CD4-positive, CD25-positive, alpha-beta regulatory T cell (primary cell): ENCODE measurements at places on chromosomes 7 and 10.

GRCh38 chr7:130823060-130823459 lies 89.1 kb upstream of the KLF14 start:
- DNase-seq: no peak

DNA sequence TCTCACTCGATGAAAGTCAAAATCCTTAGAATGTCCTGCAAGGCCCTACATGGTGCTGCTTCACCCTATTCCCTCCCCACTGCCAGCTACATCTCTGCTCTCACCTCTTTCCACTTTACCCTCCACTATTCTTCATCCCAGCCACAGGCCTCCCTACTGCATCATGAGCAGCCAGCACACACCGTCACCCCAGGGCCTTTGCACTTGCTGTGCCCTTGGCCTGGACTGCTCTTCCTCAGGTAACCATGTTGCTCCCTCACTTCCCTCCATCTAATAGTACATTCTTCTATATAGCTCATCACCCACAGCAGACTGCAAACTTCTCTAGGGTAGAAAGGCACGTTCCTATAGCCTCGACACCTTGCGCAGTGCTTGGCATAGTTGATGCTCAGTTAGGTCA lies 167.7 kb downstream of the SH3PXD2A start:
- no peak for DNase-seq

DNA sequence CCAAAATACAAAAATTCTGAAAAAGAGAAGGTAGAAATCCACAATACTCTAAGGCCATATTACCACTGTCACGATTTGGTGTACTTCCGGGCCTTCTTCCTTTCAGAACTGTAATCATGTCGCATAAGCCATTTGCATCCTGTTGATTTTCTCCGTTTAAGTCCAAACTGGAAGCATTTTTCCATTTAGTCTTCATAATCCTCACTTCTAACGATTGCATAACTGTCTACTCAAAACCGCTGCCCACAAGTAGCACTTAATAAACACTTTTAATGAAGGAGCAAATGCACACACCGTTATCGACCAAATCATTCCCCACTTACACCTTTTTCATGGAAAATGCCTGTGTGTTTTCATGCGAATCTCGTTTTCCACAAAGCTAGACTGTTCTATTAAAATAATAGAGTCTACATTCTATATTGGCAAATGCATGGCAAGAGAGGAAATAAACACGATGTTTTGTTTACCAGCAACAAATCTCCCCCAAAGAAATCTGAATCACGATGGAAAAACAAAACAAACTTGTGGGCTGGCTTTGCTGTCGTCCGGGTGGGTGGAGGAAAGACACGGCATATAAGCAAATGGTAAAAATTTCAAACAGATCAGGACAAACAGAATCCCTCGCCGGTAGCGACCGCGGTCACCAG lies 1.0 kb downstream of the ATE1 start:
- peak; percentile 34 for DNase-seq

GRCh38 chr7:107269790-107270189 lies 101.0 kb downstream of the HBP1 start:
- DNase-seq: no peak

DNA sequence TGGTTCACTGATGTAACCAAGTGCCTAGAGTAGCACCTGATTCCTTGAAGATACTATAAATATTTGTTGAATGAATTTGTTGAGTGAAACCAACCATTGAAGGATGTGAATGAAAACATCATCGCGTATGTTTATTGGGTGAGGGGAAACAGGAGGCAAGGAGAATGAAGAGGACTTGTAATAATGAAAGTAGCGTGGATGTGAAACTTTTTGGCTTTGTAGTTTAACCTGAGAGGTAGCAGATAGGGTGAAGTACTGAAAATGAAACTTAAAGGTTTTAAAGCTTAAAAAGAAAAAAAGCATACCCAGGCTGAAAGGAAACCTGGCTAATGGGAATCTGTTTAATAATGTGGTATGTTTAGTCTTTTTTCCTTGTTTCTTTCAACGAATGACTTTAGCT lies 5.2 kb downstream of the CCNY start:
- DNase-seq: peak; percentile 50

GRCh38 chr10:74011770-74012169 lies 13.9 kb downstream of the VCL start:
- DNase-seq: no peak

DNA sequence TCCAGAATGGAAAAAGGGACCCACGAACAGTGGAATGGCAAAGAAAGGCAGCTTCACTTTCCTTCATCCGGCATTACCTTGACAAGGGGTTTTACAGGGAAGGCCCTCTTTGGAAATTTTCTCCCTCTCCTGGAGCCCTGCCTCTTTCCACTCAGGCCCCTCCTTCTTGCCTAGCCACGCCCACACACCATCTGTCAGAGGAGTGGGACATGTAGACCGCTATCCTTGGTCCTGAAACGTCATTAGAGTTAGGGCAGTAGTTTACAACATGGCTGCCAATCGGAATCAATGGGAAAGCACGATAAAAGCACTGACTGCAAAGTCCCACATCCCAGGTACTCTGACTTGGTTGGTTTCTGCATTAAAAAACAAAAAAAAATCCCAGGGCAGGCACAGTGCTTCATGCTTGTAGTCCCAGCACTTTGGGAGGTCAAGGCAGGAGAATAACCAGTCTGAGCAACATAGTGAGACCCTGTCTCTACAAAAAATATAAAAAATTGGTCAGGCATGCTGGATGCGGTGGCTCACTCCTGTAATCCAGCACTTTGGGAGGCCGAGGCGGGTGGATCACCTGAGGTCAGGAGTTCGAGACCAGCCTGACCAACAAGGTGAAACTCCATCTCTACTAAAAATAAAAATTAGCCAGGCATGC lies 96.4 kb downstream of the MARCHF5 start:
- DNase-seq: no peak

DNA sequence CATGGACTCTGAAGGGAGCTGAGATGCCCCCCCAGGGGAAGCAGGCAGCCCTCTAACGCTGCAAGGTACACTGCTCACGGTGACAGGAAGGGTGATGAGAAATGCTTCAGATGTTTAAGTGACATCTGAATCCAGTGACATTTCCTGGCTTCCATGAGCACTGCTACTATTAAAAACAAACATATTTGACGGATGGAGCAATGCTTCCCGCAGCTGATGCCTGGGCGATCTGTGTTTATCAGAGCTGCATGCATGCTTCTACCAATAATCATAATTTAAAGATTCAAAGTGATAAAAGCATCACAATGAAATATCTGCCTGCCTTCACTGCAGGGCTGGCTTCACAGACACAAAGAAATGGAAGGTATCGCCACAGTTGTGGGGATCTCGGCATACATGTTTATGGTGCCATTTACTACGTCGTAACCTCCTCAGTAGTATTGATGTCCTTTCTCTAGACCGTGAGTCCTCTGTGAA lies 66.1 kb upstream of the AOAH start:
- DNase-seq: no peak

DNA sequence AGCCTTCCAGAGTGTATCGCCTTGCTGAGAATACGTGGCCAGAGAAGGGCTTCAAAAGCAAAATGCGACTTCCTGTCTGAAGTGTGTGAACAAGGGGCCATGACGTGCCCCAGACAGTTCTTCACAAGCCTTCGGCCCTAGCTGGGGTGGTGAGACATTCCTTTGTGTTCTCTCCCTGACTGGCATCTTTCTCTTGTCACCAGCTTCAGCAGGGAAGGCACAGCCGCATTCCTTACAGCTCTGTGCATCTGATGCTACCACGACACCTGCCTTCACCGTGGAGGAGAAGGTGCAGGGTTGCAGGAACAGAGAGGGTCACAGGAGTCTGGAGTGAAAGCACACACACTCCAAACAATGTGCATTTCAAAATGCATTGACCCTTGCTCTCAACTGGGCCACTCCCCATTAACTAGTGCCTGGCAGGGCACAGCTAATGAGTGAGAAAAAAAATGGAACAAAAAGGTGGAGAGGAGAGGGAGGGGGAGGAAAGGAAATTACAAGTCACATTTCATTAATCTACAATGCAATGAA lies 93.4 kb downstream of the GPR26 start:
- no peak for DNase-seq

DNA sequence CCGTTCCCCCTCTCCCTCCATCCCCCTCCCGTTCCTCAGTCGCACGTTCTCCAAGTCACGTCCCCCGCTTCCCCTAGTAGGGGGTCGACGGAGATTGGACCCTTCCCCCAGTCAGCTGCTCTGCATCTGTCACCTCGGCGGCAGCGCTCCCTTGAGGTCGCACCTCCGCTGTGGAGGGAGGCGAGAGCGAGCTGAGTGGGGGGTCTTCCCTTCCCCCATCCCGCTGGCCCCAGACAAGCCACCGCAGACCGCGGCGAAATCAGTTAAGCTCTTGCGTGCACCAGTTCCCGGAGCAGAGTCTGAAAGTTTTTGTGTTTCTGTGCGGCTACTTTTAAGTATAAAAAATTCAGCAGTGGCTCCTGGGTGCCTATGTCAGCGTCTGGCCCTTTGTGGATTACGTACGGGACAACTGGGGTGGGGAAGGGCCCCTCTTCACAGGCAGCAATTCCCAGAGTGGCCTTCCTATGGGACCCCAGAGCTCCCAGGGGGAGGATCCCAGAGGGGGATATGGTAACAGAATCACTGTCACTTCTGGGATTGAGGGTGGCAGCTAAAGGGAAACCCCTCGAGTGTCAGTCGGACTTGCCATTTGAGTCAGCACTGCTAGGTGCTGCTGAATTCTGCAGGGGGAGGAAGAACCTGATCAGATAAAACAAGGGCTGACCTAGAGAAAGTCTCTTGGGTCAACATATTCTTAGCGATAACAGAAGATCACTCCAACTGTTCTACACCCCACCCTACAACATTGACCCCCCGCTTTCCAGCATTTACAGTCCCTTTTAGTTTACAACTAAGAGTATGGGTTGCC lies 12.5 kb upstream of the DDIT4 start:
- DNase-seq: peak; percentile 59

DNA sequence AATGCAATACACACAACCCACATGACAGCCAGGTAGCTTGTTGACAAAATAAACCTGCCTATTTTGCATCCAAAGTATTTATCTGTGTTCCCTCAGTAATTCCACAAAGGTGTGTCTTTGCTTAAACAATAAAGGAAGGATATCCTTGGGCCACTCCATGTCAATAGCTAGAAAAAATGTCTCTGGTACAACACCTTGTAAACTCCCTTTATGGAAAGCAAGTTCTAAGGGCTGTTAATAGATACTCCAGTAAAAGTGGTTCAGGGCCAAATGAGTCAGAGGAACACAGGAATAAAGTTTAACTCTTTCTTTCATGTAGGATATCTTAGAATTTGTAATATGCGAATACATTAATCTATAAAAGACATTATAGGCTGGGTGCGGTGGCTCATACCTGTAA lies 96.9 kb upstream of the LRRTM3 start:
- no peak for DNase-seq

GRCh38 chr7:101450064-101450463 lies 87.4 kb downstream of the COL26A1 start:
- DNase-seq: no peak

DNA sequence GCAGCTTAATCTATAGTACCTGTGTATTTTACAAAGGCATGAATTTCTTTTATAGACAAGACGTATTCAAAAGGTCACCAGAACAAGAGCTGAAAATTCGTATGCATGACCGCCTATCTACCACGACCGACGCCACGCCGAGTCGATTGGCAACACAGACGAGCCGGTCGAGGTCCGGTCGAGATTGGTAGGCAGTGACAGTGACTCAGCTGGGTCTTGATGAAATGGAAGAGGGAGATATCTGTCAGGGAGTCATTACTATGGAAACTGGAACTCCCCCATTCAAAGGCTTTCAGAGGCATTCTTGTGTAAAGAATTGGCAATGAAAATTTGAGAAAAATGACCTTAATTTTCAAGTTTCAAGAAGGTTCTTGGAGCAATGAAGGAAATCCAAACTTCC lies 2.1 kb downstream of the ATP5MK start:
- no peak for DNase-seq

GRCh38 chr10:28202941-28203352 lies 99.9 kb downstream of the MPP7 start:
- DNase-seq: no peak

DNA sequence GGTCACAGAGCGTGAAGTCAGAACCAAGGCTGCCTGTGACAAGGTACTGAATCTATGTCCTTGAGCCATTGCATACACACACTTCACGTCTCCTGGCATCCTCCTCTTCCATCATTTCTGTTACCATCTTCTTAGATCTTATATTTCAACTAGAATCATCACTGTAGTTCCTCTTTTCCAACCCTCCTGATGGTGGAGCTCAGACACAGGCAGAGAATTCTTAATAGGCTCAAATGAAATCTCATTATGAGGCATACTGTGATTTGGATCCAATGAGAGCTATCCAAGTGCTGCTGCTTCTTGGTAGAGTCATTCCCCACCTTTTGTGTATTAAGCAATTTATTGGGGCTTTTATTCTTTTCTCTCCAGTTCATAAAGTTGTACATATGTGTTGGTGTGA lies 113.2 kb downstream of the CALCR start:
- DNase-seq: no peak

- DNase-seq: peak; percentile 4
Observed at GRCh38 chr7:38855867-38856266, 53.1 kb downstream of the VPS41 start.

GRCh38 chr10:10587744-10588393 lies 429.8 kb upstream of the CELF2 start:
- DNase-seq: no peak

DNA sequence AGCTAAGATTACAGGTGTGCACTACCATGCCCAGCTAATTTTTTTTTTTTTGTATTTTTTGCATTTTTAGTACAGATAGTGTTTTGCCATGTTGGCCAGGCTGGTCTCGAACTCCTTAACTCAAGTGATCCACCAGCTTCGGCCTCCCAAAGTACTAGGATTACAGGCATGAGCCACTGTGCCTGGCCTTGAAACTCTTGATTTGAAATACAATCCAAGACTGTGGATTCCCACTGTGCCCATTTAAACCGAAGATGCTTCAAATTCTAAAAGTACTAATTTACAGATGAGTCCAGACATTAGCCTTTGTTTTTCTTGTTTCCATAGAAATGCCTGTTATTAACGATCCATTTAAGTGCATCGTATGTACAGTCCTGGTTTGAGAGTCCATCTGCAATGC lies 130.9 kb downstream of the CACNA2D1 start:
- DNase-seq: no peak
